Activated T-cell treated with anti-CD3 and anti-CD28 coated beads, Interleukin-2, amount 50 U/mL, for 72 hours (primary cell): ENCODE measurements at places on chromosomes 2 and 18.

- DNase-seq, result no peak
These were observed 188.6 kb upstream of the NCKAP5 start for GRCh38 chr2:133756833-133757232.

GRCh38 chr18:24914171-24914525 is 437.8 kb downstream of the ZNF521 start:
- no peak for DNase-seq

DNA sequence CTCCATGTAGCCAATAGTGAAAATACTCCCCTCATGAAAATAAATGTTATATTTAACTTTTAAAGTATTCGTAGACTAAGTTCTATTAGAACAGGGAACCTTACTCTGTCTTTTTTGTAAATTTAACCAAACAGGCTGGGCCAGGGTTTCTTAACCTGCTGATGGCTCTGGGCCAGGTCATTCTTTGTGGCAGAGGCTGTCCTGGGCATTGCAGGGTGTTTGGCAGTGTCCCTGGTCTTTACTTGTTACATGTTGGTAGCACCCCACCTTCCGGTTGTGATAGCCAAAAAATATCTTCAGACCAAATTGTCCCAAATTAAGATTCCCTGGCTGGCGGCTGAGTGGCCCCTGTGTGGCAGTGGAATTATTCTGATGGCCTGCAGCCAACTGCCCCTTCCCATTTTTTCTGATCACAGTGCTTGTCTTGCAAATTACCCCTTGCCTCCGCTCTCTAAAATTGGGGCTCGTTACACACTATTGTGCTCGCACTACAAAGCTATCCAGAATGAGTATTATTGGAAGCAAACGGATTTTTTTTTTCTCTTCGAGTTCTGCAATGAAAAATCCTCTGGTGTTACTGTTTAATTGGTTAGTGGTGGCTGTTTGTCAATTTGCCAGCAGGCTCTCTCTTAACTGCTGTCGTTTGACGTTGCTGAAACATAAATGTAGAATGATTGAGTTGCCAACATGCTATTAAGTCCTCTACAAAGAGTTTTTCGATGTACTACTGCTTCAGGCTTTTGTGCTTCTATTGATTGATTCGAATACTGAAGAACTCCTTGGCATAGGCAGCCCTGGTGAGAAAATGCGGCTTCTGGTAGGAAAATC is 216.9 kb downstream of the SH3RF3 start:
- DNase-seq, result no peak

DNA sequence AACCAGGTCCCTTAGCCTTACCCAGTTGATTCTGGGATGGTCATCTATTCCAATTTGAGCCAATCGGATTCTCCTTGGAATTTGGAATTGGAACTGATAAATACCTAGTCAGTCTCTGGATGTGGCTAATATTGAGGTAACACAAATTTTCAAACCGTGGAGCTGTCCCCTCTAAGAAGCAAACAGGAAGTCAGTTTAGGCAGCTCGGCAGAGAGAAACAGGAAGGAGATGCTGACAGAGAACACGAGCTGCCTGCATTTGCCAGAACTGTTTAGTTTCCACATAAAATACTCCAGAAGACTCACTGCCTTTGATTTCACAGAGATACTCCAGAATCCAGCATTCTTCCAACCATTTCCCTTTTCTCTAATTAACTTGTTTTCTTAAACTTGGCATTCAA is 1024.9 kb downstream of the BCL11A start:
- DNase-seq, result no peak

- no peak for DNase-seq
These were observed 44.1 kb downstream of the CABLES1 start for GRCh38 chr18:23179416-23179815.

GRCh38 chr2:238267884-238268680 is 20.3 kb downstream of the PER2 start:
- DNase-seq, result no peak

GRCh38 chr2:38533757-38534545 is 68.8 kb downstream of the HNRNPLL start:
- DNase-seq, result no peak

GRCh38 chr2:103402944-103403343 is 641.1 kb downstream of the TMEM182 start:
- no peak for DNase-seq

DNA sequence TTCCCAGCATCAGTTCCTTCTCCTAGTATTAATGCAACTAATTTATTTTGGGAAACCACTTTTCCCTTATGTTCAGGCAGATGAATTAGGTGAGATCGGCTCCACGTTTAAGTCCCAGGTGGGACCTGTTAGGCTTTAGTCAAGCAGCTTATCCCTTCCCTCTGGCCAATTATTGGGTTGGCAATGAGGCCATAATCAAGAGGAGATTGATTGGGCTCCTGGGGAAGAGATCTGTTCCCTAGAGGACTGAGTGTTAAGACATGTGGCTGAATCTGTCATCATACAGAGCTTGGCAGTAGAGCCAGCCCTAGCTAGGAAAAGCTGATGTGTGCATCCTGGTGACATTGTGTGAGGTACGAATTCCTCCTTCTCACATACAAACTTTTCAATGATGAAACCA is 104.4 kb downstream of the PTH2R start:
- no peak for DNase-seq

- no peak for DNase-seq
These were observed 198.9 kb downstream of the TWIST2 start for GRCh38 chr2:239046822-239047221.

DNA sequence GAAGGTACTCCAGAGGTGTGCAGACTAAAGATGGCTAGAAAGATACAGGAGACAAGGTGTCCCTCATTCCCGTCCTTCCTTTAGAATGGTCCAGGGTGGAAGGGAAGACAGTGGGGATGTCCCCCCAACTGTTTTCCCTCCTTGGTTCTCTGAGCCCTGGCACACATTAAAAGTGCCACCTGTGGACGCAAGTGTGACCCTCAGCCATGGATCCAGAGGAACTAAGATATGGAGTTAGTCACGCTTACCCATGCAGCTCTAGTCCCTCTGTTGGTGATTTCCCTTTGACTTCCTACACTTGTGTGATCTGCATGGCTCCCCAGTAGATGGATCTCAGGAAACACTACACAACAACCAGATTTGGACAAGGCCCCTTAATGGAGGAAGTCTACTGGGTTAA is 113.1 kb upstream of the SRD5A2 start:
- no peak for DNase-seq

DNA sequence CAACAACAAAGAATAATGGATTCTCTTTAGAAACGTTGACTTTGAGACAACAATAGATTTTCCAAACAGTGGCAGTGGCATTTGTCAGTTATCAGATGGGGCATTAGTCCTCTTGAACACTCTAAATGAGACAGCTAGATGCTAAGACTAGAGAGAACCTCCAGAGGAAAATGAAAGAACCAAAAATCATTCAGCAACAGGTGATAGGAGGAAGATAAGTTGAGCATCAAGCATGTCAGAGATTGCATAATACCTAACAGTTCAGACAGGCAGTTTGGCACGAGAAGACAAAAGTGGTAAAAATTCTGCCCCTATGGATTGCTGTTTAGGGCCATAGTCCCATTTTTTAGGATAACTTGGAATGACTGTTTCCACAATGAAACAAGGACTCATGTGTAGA is 67.9 kb upstream of the NOL4 start:
- no peak for DNase-seq

DNA sequence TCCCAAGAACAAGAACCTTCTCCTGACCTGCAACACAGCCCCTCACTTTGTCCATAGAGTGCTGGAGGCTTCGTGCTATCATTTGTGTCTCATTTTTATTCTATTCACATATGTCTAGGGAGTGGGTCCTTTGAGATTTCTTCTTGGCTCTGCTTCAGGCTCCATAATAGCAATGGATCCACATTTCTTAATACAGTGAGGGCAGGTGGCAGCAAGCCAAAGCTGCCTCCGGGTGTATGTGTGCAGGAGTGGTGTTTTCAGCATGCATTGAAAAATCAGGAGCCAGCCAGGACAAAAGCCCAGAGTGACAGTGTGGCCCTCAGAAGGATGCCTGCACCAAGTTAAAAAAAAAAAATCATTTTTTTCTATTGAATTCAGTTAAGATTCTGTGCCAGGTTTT is 115.1 kb upstream of the PELI1 start:
- DNase-seq, result no peak

GRCh38 chr18:2547477-2548087 is 23.7 kb downstream of the METTL4 start:
- DNase-seq, result no peak

DNA sequence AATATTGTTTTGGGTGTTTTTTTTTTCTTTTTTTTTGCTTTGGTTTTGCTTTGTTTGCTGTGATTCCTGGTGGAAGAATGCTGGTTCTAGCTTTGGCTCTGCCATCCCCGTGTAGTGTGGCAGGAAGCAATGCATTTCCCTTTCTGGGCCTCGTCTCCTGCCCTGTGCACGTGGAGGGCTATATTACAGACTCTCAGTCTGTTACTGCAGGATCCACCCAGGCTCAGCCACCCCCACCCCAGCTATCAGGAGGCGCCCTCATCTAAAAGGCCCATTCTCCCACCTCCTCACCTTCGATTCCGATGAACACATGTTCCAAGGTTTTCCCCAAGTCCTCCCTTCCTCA is 152.3 kb downstream of the TFCP2L1 start:
- no peak for DNase-seq

DNA sequence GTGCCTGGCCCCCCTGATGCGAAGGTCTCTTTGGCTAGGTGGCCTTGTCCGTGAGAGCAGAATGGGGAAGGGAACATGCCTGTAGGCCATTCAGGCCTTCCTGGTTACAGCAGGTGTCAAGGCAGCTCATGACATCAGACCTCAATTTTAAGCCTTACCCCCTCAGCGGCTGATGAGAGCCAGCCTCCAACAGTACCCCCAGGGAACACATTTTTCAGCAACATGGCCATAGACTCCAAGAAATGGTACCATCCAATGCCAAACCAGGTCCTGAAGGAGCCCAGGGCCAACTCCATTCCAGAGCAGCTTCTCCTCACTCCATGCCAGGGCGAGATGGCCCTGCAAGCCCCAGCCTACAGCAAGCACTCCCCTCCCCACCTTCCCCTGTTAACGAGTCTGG is 199.2 kb downstream of the SMAD2 start:
- no peak for DNase-seq

DNA sequence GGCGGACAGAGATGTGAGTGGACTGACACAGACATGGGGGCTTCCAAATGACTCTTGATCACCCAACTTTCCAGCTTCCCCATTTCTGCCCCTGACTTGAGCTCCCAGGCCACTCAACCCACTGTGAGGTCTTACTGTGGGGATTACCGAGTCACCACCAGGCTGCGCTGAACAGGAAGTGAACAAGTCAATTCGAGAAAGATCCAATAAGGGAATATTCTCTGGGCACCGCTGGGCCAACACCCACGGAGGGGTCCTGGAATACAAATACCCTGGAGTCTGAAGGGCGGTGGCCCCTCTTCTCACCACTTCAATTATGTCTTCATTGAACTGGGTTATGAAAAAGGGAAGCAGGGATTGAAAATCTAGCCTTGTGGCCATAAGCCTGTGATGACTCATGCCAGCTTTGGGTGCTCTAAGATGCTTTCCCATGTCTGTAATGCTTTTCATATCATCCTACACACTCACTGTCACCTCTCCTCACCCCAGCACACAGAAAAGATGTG is 37.7 kb downstream of the BCL11A start:
- peak; percentile 32 for DNase-seq

DNA sequence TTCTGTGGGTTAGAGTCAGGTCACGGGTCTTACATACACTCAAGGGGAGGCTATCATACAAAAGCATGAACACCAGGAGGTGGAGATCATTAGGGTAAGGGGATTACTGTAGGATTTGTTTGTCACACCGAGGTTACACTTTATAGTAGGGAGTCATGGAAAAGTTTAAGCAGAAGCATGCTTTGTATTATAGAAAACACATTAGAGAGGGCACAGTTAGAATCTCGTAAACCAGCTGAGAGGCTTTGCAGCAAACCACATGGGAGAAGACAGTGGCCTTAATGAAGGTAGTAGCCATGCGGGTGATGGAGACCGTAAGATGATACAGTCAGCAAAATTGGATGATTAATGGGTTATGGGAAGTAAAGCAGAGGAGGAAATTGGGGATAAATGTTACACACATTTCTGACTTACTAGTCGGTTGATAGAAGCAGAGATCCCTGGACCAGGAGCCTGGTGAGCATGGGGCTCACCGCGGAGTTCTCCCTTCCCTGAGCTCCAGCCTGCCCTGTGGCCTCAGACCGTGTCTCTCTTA is 75.6 kb downstream of the MAPRE2 start:
- DNase-seq, result no peak

GRCh38 chr2:63486861-63487290 is 101.4 kb downstream of the WDPCP start:
- DNase-seq, result no peak

DNA sequence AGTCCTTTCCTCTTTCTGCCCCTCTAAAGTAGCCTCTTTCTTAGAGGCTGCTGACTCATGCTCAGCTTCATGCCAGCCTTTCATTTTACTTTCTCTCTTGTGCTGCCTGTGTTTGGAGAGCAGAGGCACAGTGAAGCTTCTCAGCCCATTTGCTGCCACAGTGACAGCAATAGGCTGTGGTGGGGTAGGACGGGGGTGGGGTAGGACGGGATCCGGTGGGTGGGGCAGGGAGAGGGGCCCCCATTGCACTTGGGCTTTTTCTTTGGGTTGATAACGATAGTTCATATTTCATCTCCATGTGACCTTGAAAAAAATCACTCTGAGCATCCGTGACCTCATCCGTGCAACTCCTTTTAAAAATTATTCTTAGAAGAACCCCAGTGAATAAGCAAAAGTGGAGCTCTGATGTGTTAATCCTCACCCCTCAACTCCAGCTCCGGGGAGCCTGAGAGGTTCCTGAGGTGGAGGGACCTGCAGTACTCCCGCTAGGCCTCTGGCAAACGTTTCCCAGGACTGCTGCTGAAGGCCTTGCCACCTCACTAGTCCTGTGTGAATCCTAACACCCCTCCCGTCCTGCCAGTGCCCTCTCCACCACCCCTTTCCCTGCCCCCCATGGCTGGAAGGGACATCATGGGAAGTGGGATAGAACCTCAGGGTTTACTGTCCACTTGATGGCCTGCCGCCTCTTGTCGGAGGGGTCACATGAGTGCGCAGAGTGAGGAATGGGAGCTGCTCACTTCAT is 70.8 kb downstream of the INPP4A start:
- no peak for DNase-seq

DNA sequence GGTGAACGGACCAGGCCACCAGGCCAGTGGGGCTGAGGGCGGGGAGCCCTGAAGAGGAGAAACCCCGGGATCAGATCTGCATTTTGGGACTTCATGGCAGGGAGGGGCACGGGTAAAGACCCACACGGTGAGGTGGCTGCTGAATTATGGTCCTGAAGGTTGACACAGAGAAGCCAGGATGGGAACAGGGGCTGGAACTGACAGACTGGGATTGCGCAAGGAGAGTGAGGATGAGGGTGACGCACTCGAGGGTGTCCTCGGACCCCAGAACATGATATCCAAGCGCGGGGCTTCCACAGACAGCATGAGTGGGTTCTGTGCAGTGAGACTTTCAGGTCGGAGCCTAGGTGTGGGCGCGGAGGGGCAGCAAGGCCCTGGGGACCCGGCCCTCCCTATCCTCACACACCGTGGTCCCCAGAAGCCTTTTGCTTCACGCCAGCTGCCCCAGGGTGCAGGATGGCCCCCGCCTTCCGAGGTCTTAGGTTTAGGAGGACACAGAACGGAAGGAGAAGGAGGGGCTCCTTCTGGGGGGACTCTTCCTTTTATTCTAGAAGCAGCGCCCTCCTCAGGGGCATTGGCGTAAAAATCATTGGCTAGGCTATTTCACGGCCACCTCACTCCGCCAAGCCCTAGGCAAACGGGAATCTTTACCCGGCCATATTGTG is 416.8 kb upstream of the HS6ST1 start:
- no peak for DNase-seq
